ENCODE measurements at places on chromosomes 6 and 20.

GRCh38 chr20:58718729-58719128 lies 26.1 kb downstream of the NPEPL1 start:
- no peak for DNase-seq

GRCh38 chr20:61593516-61593915 lies 341.5 kb downstream of the CDH4 start:
- no peak for DNase-seq

- no peak for DNase-seq
Observed at GRCh38 chr6:15995493-15995892, 133.4 kb upstream of the MYLIP start.

GRCh38 chr6:33981861-33982260 lies 164.0 kb downstream of the GRM4 start:
- no peak for DNase-seq

- DNase-seq: no peak
Observed at GRCh38 chr6:151376440-151376839, 14.9 kb downstream of the ZBTB2 start.

DNA sequence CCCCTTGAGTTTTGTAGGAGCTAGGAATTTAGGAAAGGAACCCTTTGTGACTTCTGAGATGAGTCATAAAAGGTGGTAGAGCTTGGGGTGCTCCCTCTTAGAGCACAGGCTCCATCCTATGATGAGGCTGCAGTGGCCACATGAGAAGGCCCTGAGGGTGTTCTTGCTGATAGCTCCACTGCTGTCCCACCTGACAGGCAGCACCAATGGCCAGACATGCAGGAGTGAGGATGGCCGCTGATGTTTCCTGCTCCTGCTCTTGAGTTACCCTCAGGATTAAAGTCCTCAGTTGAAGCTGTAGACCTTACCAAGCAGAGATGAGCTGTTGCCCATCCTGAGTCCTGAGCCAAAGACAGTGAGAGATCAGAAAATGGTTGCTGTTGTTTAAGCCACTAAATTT lies 512.1 kb downstream of the CDH26 start:
- DNase-seq: no peak

- DNase-seq: no peak
Observed at GRCh38 chr20:1944345-1945091, 49.3 kb downstream of the SIRPA start.

- no peak for DNase-seq
Observed at GRCh38 chr6:163175301-163175700, 239.2 kb upstream of the QKI start.

GRCh38 chr6:134169871-134170486 lies 117.6 kb upstream of the SLC2A12 start:
- DNase-seq: no peak

DNA sequence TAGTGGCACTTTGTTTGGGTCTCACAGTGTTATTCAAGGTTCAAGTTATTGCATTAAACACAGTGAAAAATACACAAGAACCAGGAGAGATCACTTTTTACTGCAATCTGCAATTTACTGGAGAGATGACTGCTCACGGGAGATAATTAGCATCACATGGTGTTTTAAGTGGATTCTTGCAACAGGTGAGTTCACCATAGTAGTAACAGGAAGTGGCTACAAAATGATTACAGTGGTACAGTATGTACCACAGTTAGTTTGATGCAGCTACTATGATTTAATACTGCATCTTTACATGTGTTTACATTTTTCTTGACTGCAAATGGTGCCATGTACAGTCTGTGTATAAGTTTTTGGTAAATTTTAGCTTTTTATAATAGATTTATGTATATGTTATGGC lies 96.5 kb upstream of the SCP2D1 start:
- DNase-seq: no peak

DNA sequence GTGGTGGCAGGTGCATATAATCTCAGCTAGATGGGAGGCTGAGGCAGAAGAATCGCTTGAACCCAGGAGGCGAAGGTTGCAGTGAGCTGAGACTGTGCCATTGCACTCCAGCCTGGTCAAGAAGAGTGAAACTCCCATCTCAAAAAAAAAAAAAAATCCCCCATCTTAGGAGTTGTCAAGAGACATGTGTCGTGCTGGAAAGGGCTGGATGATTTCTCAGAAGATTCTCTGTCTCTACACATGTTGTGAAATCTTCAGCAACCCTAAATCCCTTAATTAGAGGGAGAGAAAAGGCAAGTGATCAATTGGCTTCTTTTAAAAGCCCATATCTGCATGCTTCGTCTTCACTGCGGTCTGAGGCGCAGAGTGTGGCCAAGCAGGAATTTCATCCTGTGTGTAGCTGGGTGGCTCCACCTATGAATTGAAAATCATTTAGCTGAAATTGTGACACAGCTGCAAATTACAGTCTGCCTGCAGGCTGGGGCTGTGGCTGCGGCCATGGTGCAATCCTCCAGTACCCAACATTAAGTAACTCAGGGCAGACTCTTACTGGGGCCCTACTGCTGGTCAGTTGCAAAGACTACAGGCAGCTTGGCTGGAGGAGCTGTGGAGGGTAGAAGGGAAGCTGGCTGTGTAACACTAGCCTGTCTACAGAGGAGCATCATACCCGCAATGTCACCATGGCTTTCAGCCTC lies 3.2 kb upstream of the TGM3 start:
- no peak for DNase-seq

GRCh38 chr20:43904827-43905177 lies 9.8 kb upstream of the TOX2 start:
- DNase-seq: no peak

DNA sequence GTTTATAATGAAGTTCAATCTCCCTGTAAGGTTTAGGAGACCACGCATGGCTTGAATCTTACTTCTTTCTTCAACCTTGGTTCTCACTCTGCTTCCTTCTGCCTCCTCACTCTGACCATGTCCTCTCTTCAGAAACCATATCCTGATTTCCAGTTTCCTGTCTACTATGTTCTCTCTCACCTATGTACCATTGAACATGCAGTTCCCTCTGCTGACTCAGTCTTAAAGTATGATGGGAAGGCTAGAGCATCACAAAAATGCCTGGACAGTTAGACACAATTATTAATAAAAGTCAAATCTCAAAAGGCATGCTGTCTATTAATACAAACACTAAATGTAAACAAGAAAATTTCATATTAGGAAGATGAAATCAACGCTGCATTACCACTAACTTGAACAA lies 151.6 kb downstream of the PRKN start:
- DNase-seq: no peak

DNA sequence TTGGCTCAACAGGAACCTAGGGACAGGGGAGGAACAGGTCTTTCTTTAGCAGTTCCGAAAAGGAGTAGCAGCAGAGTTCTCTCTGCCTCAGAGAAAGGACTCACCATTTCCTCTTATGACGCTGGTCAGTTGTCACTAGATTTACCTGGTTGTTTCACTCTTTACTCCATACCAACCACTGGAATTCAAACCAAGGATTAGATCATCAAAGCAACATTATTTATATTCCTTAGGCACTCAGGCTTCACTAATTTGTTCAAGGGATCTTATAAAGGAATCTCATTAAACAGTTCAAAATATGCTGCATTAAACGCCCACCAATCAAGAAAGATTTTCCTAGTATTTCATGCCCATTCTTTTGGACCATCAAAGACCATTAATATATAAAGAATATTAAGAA lies 1129.5 kb upstream of the MAP3K7 start:
- no peak for DNase-seq

- DNase-seq: no peak
Observed at GRCh38 chr6:155228546-155229166, 35.2 kb upstream of the CLDN20 start.

GRCh38 chr6:125611573-125612344 lies 137.7 kb upstream of the HEY2 start:
- peak; percentile 61 for DNase-seq

DNA sequence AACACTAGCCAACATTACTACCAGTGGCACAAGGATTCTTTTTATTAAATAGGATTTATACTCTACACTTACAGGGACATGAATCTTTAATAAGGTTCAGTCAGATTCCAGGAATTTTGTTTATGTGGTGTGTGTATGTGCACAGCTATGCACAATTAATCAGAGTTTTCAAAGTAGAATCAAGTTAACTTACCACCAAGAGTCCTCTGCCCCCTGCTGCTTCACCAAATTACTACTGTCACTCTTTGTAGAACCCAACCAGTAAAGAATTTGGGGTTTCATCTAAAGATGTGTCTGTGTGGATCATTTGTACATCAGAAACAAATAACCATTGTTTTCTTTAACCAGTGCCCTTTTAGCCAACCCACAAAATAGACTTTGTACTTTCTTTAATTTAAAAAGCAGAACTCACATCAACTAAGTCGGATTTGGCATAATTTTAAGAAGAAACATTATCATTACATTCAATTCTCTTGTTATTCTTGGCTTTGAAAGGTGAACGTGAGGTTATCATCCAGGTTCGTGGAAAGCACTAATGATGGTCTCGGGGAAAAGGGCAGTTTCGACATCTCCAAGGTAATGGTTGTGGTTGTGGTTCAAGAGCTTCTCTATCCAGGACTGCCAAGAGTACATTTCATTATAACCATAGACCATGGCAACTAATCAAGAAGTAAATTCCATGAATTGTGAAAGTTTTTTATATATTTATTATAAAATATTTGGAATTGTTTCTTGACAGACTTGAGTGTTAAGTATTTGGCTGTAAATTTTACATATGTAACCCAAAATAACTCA lies 514.3 kb upstream of the ID4 start:
- DNase-seq: no peak

- DNase-seq: no peak
Observed at GRCh38 chr6:19562468-19562867, 274.7 kb upstream of the ID4 start.

DNA sequence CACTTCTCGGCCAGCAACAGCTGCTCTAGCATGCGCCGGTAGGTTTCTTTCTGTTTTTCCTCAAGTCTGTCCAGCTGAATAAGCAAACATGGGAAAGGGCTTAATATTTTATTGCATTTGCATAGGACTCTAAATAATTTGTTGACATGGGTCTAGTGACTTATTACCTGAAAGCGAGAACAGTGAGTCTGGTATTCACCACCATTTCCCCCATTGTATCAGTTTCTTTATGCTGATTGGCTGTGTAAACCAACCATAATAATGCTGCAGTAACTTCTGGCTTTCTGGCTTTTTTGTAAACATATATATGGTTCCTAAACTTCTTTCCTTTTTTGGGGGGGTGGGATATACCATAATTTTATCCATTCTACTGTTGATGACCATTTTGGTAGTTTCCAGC lies 69.1 kb upstream of the TMEM30A start:
- DNase-seq: no peak

DNA sequence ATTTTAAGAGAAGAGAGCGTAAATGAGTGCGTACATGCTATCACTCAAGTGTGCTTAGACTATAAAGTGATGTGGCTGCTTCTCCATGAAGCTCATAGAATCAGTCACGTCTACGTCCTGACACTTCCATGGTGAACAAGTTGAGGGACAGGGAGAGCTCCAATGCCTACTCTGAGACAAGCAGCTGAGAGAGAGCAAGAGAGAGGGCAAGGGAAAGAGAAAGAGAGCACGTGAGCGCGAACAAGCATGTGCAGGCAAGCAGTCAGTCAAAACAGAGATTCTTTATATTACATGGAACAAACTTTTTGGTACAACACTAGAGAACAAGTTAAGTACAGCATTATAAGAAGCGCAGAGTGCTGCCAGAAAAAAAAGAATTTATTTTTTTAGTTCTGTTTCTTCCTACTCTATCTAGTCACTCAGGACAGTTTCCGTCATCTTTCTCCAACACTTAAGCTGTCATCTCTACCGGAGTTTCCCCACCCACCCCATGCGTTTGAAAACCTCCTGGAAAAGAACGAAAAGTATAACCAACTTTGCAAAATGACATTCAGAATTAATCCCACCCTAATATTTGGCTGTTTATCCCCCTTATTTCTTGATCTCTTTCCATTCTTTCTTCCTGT lies 61.8 kb downstream of the EPB41L2 start:
- no peak for DNase-seq

DNA sequence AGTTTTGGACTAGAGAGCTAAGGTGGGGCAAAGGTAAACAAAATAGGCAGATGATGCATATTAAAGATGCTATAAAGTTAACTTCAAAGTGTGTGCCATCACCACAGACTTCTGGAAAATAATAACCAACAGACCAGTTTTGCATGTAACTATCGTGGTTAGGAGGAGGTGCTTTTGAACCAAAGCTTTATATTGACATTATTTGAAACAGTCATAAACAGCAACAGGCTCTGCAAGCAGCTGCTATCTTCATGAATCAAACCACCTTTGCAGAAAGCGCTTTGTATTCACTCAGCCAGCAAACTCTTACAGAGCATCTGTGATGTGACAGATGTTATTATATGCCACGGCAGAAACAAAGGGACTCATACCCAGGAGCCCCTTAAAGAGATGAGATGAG lies 81.9 kb downstream of the CRYBG1 start:
- no peak for DNase-seq

Data from renal pelvis (tissue), 12 donors.